NCI-H187 treated with DMSO at 0.1 percent for 48 hours (cell line): ENCODE measurements at places on chromosomes 7 and 10.

DNA sequence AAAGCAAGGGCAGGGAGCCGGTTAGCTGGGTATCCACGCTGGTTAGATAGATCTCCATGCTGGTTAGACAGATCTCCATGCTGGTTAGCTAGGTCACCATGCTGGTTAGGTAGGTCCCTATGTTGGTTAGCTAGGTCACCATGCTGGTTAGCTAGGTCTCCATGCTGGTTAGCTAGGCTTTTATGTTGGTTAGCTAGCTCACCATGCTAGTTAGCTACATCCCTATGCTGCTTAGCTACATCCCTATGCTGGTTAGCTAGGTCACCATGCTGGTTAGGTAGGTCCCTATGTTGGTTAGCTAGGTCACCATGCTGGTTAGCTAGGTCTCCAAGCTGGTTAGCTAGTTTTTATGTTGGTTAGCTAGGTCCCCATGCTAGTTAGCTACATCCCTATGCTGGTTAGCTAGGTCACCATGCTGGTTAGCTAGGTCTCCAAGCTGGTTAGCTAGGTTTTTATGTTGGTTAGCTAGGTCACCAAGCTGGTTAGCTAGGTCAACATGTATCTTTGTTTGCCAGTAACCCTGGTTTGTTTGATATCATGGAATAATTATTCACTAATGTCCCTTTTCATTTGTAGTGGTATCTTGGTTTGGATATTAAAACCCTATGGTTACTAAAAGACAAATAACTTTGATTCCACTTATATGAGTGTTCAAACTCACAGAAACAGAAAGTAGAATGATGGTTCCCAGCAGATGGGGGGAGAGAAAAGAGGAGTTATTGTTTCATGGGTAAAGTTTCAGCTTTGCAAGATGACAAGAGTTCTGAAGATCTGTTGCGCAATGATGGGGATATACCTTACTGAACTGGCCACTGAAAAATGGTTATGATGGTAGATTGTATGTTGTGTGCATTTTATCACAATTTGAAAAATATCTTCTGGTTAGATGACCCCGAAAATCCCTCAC is 136.2 kb downstream of the PRPF18 start:
- DNase-seq: no peak

DNA sequence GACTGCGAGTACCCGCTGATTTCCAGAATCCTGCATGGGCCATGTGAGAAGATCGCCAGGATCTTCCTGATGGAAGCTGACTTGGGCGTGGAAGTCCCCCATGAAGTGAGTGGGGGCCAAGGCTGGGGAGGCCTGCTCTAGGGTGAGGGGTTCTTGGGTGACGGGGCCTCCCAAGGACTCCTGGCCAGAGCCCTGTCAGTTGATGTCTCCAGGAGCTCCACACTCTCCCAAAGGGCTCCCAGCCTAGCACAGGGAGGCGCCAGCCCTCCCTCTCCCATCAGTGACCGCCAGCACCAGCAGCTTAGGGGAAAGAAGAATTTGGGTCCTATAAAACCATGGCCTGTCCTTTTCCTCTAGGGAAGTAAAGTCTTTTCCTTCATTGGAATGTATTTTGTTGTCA is 9.8 kb upstream of the ZNF22 start:
- DNase-seq: no peak

DNA sequence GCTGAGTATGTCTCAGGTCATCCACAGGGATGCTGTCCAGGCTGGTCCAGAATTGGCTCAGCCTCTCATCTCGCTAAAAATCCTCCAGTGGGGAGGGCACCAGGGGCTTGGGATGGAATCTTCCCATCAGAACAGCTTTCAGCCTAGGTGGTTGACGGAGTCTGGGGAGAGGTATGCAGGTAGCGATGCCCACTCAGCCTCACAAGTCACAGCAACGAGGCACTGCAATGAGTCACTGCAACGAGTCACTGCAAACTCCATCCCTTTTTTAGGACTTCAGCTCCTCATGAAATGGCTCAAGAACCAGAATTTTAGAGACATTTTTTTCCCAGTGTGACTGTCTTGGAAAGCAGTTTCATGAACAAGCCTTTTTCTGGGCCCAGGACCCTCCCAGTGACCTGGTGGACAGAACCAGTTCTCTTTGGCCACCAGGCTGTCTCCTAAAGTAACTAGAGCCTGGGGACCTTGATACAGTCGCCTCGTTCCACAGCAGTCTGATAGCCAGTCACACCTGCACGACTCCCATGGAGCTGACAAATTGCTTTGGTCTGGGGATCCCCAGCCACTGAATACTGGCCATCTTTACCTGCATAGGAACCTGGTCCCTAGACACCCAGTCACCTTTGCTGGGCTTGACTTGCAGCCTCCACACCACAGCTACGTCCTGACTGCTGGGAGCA is 41.3 kb upstream of the PPP2R2D start:
- DNase-seq: no peak

GRCh38 chr10:93773120-93773519 is 15.4 kb downstream of the LGI1 start:
- DNase-seq: no peak

GRCh38 chr10:12550994-12551393 is 201.6 kb downstream of the CAMK1D start:
- DNase-seq: no peak

DNA sequence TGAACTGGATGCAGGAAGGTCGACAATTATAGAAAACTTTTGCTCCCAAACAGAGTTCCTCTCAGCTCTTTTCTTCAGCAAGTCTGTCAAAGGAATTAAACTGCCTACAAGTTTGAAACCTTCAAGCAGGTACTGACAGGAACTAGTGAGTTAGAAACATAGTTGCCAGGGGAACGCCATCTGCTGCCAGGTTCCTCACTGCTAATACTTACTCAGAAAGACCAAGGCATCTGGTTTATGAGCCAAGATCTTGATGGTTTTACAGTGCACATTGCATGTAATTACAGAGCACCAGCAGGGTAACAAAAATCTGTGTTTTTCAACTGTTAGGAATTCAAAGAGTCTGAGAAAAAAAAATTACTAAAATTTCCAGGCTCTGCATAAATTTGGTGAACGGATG is 300.0 kb upstream of the NRG3 start:
- no peak for DNase-seq

DNA sequence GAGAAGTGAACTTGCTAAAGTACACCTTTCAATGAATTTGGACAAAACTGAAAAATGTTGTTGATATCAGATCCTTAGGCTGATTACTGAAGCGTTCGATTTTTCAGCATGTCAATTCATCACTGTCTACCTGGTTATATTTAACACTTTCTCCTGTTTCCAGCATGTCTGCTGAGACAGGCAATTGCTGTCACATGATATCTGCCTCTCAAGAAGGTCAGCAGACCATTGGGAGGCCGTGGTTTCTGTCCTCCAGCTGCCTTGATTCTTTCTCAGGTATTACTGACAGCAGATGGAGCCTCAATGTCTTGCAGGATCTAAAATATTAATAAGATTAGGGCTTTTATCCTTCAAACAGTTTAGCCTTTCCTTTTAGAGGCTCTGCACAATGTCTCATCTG is 127.5 kb downstream of the SNX10 start:
- no peak for DNase-seq
